Left cardiac atrium (tissue), 4 donors: ENCODE measurements at places on chromosomes 2 and 18.

DNA sequence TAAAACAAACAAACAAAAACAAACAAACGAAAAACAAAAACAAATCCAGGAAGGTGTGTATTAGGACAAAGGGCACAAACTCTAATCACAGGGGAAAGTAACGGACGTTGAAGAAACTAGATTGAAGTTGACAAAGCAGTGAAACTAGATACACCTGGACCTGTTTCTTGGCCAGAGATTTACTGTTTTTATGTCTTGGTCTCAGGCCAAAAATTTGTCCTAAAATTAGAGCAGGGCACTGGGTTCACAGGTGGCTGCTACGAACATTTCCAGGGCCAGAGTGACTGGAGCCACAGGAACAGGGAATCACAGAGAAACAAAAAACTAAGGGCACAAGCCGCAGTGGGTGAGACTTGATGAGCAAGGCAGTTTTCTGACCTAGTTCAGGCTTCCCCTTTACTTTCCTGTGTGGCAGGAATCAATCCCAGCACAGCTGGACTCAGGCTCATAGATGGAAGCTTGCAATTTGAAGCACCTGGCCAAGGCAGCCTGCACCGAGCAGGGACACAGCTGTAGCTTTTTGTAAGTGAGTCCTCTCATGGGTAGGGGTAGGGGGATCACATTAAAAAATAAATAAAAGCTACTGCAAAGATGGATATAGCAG lies 329.4 kb downstream of the DLGAP1 start:
- DNase-seq, result no peak

GRCh38 chr2:150192701-150193100 lies 294.8 kb downstream of the RND3 start:
- DNase-seq, result no peak

- no peak for DNase-seq
Measured at GRCh38 chr2:113089916-113090315, 22.1 kb downstream of the IL1F10 start.

GRCh38 chr2:44952806-44953498 lies 11.4 kb downstream of the SIX3 start:
- DNase-seq, result no peak

GRCh38 chr2:55862246-55862645 lies 61.3 kb downstream of the EFEMP1 start:
- peak; percentile 52 for DNase-seq

DNA sequence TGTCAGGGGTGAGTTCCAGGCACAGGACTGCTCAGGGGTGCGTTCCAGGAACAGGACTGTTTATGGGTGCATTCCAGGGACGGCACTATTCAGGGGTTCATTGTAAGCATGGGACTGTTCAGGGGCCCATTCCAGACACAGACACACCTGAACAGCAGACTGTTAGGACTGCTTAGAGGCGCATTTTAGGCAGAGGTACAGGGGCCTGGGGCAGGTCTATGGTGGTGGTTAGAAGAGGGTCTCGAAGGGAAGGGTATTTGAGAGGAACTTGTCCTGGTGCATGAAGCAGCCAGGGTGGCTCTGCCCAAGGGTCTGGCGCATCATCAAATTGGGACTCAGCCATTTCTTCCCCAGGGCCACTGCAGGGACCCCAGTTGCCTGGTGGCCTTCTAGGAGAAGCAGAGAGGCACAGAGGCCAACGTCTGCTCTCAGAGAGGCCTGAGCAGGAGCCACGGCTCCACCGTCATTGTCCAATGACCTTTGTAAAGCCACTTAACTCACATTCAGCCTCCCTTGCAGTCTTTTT lies 14.8 kb upstream of the MLPH start:
- DNase-seq, result no peak

DNA sequence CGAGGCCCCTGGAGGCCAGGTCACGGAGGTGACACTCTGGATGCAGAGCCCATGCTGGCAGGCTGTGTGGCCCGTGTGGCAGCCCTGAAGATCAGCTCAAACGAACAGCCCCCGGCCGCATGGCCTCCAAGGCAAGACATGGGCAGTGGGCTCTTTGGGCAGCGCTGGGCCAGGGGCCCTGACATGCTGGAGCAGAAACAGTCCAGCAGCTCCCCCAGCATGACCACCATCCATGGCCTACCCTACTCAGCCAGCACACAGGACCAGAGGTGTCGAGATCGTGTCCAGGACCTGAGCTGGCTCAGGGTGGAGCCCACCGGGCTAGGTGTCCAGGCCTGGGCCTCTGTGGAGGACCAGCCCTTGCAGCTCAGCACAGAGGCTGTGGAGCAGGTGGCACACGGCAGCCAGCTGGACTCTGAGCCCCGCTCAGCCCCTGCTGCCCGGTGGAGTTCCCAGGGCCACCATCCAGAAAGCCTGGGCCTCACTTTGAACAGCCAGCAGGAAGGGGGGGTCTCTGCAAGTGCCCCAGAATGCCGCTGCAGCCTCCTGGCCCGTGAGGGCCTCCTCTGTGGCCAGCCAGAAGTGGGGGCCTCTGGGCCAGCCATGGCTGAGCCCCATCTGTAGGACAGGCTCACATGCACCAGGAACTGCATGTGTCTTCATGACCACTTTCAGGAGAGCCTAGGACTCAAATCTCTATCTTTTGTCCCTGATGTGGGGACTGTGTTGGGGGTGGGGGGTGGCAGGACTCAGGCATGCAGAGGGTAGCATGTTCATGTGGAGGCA lies 8.9 kb downstream of the AMER3 start:
- no peak for DNase-seq

- peak; percentile 50 for DNase-seq
Measured at GRCh38 chr18:49476664-49477411, 10.2 kb downstream of the C18orf32 start.

DNA sequence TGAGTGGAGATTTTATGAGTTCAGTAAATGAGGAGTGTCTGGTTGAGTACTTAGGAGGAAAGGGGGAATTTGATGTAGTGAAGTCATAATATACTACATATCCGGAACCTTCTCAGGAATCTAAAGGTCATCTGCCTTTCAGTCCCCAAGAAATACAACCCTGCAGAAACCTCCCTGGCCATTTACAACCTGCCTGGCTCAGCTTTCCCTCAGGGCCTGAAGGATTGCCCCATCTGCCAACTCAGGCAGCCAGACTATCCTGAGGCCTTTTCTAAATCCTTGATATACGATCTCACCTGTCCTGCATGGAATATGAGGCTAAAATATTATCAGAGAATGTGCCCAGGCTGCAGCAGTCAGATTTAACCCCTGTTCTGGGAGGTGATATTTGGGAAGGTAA lies 165.4 kb upstream of the SPOPL start:
- no peak for DNase-seq

- DNase-seq, result no peak
Measured at GRCh38 chr2:164523726-164524125, 97.6 kb downstream of the GRB14 start.

- no peak for DNase-seq
Measured at GRCh38 chr2:172415157-172415864, 12.1 kb upstream of the ITGA6 start.

- DNase-seq, result no peak
Measured at GRCh38 chr2:159064446-159065301, 96.2 kb downstream of the TANC1 start.

- DNase-seq, result no peak
Measured at GRCh38 chr2:172270278-172271079, 156.9 kb upstream of the ITGA6 start.

GRCh38 chr2:63078852-63079606 lies 28.4 kb downstream of the OTX1 start:
- no peak for DNase-seq

DNA sequence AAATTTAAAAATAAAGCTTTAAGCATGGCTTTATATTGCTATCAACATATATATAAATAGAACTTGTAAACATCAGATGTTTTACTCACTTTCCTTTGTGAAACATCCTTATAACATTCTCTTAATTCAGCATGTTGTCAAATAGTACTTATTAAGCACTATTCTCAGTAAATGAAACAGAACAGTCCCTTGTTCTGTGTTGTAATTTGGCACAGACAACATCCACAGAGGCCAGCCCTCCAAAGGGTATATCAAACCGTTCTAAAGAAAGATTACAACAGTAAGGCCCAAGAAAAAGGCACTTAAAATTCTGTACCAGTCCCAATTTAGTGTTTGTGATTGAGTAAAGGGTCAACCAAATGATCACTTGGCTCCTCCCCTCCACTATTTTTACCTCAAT lies 46.0 kb downstream of the GAREM1 start:
- no peak for DNase-seq

- no peak for DNase-seq
Measured at GRCh38 chr2:143229411-143229810, 100.2 kb downstream of the ARHGAP15 start.

DNA sequence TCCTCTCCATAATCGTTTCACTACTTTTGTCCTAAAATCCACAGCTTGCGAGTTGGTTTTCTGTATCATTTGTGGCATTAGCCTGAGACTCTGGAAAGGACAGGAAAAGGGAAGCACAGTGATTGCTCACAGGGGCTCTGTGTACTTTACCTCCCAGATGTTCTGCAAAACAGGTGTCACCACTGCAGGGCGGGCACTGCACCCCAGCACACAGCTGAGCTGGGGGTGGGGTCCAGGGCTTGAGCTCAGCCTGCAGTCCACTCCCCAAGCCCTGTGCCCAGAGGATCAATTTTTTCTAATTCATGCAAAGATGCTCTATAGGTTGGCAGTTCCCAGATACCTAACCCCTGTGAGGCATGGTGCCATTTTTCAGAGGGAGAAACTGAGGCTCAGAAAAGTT lies 119.4 kb upstream of the GLI2 start:
- no peak for DNase-seq

DNA sequence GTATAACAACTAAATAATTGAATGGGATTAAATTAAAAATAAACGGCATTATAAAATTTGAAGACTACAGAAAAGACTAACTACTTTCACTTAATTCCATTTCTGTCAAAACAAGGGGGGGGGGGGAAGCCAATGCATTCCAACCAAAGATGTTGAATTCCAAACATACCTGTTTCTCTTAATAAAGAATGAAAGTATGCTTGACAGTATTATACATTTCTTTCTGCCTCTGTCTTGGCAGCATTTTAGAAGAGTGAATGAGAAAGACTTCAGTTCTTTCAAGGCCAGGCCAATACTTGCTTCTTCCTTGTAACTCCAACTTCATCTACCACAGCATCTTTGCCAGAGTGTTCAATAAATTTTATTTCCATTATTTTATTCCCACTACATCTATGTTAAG lies 65.9 kb downstream of the PDE11A start:
- no peak for DNase-seq

DNA sequence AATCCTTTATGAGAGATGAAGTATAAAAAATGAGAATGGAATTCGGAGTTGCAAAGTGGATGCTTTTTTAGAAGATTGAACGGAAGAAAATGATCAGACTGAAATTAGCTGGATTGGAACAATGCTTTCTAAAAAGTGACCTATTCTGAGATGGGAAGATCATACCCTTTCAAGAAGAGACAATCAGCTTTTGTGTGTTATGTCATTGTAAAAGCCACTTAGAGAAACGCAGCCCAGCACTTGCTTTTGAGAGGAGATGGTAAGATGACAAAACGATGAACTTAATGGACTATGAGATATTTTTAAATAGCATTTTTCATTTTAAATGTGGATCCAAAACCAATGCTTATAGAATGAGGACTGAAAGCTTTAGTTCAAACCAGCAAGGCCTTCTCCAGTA lies 871.4 kb upstream of the KLHL29 start:
- no peak for DNase-seq

DNA sequence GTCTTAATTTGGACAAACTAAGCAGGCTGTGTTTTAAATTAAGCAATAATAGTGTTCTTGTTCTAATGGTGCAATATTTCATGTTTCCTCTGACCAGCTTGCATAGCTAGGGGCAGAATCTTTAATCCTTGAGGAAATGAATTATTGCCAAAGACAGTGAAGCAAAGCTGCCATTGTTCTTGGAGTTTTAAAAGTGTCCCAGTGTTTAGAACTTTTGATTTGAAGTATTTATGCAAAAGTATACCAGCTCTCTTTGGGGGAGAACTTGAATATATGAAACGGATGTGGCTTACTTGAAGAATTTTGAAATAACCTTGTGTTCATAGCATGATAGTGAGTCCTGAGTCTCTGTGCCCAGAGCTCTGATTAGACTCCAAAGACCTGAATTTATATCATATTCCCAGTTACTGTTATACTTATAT lies 33.4 kb downstream of the ITGA6 start:
- no peak for DNase-seq

DNA sequence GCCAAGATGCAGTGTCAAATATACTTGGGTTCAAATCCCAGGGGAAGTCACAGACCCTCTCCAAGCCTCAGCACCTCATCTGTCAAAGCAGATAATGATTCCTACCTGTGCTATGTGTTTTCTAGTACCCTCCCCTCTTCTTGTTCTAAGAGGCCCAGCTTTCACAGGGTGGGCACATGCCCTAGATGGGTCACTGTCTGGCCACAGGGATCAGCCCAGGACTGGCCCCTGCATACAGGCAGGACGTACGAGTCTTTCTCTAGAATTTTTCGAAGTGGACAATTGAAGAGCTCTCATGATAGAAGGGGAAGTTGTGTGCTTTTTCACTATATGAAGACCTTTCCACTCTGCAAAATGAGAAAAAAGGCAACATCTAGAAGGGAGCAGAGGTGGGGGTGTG lies 22.2 kb downstream of the ARL4C start:
- DNase-seq, result no peak

- DNase-seq, result no peak
Measured at GRCh38 chr2:107588181-107588580, 238.5 kb upstream of the RGPD4 start.

GRCh38 chr2:240983361-240983995 lies 14.9 kb upstream of the SNED1 start:
- peak; percentile 27 for DNase-seq

DNA sequence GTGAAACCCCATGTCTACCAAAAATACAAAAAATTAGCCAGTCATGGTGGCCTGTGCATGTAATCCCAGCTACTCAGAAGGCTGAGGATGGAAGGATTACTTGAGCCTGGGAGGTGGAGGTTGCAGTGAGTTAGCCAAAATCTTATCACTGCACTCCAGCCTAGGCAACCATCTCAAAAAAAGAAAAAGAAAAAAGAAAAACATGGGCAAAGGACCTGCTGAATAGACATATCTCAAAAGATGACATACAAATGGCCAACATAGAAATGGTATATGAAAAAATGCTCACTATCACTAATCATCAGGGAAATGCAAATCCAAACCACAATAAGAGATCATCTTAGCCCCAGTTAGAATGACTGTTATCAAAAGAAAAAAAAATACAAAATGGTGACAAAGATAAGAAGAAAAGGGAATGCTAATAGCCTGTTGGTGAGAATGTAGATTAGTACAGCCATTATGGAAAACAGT lies 1.4 kb upstream of the TGOLN2 start:
- DNase-seq, result no peak

GRCh38 chr2:97726261-97727064 lies 13.1 kb downstream of the ZAP70 start:
- peak; percentile 41 for DNase-seq

GRCh38 chr2:38836791-38837190 lies 38.9 kb downstream of the DHX57 start:
- no peak for DNase-seq
